ENCODE measurements at places on chromosomes 7 and 10. TPM values are rescaled to one million over a fixed set of nuclear protein-coding genes. Genes with fewer than 3 reads are reported as not detected.

- peak; percentile 85 for DNase-seq
Observed at GRCh38 chr10:94108200-94108599, 114.5 kb downstream of the PLCE1 start.

GRCh38 chr10:114577133-114577532, 80.9 kb downstream of the ABLIM1 start:
- peak; percentile 60 for DNase-seq

DNA sequence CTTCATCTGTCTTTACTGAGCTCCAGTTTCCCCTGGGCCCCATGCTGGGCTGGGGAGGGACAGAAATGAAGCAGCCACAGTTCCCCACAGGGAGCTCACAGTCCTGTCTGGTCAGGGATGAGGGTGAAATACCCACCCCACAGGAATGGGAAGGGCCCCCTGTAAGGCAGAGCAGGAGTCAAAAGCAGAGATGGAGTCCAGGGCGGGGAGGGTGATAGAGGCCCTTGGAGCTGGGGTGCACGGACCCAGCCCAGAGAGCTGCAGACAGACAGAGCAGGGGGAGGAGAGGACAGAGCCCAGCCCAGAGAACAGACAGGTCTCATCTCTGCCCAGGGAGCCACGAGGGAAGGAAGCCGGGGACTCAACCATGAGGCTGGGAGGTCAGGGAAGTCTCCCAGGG, 34.9 kb upstream of the ZNF488 start:
- DNase-seq, result no peak

DNA sequence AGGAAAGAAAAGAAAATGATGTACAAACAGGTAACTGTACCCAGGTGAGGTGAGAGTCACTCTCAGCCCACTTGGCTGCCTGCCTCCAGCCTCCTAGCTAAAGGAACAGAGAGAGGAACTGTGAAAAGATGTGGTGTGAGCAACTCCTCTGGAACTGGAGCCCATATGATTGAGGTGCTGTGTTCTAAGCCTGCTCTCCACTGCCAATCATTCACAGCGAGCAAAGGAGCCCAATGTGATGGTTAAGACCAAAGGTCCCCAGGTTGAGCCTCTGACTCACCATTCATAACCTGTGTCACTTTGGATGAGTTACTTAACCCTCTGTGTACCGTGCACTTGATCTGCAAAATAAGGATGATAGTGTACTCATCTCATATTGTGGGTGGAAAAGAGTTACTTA, 868.1 kb upstream of the AUTS2 start:
- DNase-seq, result no peak

Gene CYP2C19
- total RNA-seq, result not detected
